ENCODE measurements at places on chromosomes 3 and 15.

GRCh38 chr3:169984292-169984691, 17.7 kb downstream of the SEC62 start:
- no peak for DNase-seq

DNA sequence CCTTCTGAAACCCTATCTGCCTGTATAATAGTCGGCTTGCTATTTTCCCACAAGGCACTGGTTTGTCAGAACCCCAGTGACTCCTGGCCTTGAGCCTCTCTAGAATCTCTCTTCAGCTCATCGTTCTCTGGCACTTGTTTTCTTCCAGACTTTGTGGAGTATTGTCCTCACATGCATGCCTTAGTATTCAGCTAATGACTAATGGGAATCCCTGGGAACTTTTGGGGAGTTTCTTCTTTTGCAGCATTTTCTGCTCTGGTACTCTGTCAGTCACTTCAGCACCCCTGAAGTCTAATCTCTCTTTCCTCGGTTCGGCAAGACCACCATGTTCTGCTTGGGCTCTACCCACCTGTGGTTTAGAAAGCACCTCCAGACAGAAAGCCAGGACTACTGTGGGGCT, 35.8 kb upstream of the THRB start:
- DNase-seq = no peak

GRCh38 chr15:71654042-71654719, 156.2 kb upstream of the NR2E3 start:
- DNase-seq = no peak

DNA sequence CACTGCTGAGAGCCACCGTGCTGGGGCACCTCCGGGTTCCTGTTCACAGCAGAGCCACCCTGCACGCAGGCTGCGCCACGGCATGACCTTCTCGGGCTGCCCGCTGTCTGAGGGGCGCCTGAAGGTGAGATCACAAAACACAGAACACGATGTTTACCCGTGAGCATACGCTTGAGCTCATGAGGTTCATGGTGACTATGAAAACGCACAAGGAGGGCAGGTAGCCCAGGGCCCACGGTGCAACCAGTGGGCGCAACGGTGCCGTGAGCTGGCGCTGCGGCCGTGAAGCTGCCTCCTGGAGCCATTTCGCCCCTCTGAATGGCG, 36.1 kb downstream of the KLHL25 start:
- DNase-seq = no peak

DNA sequence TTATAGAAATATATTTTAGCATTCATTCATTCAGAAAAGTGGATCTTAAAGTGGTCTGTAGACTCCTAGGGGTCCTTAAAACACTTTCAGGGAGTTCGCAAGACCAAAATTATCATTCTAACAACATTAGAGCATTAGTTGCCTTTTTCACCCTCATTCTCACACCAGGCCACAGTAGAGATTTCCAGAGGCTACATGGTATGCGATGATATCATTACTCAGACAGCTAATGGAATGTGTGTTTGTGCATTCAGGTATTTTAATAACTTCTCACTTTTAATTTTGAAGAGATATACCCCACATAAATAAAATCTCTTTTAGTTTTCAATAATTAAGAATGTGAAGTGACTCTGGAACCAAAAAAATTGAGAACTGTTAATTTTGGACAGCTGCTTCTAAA, 206.9 kb downstream of the NSUN3 start:
- DNase-seq = no peak

- no peak for DNase-seq
Observed at GRCh38 chr3:110383356-110383755, 688.3 kb upstream of the NECTIN3 start.

- DNase-seq = no peak
Observed at GRCh38 chr15:46956881-46957280, 760.4 kb upstream of the SEMA6D start.

GRCh38 chr3:42501321-42501680, 1.1 kb upstream of the VIPR1 start:
- no peak for DNase-seq

- no peak for DNase-seq
Observed at GRCh38 chr3:39205919-39206516, 13.6 kb upstream of the XIRP1 start.

DNA sequence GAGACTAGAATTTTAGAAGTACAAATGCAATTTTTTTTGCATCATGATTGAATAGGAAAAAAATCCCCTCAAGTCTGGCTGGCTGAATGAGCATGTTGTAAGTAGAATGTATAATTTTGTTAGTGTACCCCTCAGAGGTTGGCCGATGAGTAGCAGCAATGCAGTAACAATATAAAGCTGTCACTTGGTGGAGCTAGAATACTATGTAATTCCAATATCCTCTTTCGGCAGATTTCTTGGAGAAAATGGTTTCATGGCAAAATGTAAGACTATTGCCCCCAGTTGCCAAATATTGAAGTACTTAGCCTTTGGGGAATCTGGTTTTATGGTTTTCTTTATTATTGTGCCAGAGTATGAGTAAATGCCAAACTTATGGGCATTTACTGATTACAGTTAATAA, 39.8 kb upstream of the SGO1 start:
- DNase-seq = peak; percentile 64

DNA sequence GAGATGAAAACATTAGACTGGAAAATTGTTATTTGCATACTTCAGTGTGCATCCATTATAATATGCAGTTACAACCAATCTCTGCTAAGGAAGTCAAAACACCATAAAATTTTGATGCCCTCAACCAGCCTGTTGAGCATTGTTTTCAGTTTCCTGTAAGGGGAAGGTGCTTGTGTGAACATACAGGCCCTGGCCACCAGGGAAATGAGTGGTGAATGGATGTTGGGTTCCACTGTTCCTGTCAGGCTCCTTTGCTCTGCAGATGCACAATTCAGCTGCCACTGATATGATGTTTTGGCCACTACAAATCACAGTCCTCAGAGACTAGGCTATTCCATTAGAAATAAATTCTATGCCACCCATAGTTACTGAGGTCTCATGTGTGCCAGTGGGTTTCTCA, 184.6 kb downstream of the SYNPR start:
- DNase-seq = no peak

GRCh38 chr15:65561934-65562333, 31.7 kb downstream of the HACD3 start:
- no peak for DNase-seq

DNA sequence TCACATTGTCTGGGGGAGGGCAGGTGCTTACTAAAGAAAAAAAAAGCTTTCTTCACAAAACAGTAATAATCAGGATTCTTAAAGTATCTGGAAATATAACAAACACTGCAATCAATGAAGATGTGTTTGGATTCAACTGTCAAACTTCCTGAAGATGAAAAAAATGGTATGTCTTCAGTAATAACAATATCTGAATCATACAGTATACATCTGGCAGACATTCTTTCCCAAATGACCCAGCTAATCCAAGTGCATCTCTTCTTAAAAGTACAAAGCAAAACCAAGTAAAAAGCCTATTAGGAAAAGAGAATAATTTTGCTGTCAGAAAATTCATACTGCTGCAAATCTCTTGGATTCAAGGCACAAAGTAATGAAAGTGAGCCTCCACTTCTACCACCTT, 145.0 kb upstream of the MCTP2 start:
- DNase-seq = no peak

GRCh38 chr3:55167586-55168317, 239.9 kb upstream of the LRTM1 start:
- no peak for DNase-seq

- no peak for DNase-seq
Observed at GRCh38 chr3:15391007-15391406, 36.3 kb downstream of the METTL6 start.

- no peak for DNase-seq
Observed at GRCh38 chr3:195240939-195241338, 30.0 kb downstream of the XXYLT1 start.

Data from astrocyte of the cerebellum (primary cell).